NCI-H1930 (cell line): ENCODE measurements at places on chromosomes 11 and 22.

DNA sequence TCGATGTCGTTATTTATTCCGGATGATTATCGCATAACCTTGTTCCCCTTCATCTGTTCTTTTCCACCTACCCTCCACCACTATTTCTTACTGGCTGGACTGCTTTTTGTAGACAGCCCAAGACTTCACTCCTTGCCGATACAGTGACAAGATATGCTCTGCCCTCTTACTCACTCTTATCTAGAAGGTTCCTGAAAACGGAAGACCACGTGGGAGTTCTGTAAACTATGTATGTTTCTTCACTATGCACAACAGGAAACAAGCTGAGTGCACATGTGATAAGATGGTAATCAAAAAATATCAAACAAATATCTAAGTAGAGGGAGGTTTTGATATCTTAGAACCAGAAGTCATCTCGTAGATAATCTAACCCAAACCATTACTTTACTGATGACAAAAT lies 122.9 kb upstream of the ARHGAP20 start:
- no peak for DNase-seq

DNA sequence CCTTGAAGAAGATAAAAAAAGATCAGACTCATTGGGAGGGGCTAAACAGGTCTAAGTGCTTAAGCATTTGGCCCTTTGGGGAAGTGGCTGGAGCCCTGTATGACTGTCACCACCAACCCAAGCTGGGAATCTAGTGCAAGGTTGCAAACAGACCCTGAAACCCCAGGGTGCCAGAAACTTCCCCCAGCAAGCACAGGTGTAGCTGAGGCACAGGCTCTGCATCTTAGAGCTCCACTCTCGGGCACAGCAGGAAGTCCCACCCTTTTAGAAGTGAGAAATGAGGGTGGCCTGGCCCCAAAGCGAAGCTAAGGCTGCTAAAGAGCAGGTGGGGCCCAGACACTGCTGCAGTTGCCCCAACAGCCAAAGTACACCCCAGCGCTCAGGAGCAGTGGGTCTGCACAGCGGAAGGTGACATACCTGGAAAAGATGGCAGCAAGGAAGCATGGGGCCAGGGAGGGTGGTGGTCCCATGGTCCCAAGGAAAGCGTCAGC lies 5.8 kb upstream of the KDM2A start:
- DNase-seq, result no peak

DNA sequence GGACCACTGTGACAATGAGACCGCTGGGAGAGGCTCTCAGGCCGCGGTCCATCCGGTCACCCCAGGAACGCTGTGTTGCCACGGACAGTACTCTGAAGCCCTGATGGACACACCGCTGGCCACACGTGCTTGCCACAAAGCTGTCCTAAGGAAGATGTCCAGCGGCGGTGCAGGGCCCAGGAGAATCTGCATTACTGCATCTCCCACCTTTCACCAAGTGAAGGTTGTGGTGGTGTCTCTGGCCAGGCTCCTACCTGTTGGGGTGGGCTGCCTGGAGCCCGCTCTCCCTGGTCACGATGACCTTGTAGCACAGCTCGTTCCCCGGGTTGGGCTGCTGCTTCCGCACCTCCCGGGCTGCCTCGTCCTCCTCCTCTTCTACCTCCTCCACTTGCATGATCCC lies 4.2 kb downstream of the TTLL12 start:
- no peak for DNase-seq

- no peak for DNase-seq
Measured at GRCh38 chr11:79973721-79974617, 533.1 kb upstream of the TENM4 start.
